ENCODE measurements at places on chromosomes 2 and 18. TPM values are rescaled to one million over a fixed set of nuclear protein-coding genes. Genes with fewer than 3 reads are reported as not detected.

GRCh38 chr2:196249860-196250259 is 78.5 kb upstream of the STK17B start:
- no peak for DNase-seq

DNA sequence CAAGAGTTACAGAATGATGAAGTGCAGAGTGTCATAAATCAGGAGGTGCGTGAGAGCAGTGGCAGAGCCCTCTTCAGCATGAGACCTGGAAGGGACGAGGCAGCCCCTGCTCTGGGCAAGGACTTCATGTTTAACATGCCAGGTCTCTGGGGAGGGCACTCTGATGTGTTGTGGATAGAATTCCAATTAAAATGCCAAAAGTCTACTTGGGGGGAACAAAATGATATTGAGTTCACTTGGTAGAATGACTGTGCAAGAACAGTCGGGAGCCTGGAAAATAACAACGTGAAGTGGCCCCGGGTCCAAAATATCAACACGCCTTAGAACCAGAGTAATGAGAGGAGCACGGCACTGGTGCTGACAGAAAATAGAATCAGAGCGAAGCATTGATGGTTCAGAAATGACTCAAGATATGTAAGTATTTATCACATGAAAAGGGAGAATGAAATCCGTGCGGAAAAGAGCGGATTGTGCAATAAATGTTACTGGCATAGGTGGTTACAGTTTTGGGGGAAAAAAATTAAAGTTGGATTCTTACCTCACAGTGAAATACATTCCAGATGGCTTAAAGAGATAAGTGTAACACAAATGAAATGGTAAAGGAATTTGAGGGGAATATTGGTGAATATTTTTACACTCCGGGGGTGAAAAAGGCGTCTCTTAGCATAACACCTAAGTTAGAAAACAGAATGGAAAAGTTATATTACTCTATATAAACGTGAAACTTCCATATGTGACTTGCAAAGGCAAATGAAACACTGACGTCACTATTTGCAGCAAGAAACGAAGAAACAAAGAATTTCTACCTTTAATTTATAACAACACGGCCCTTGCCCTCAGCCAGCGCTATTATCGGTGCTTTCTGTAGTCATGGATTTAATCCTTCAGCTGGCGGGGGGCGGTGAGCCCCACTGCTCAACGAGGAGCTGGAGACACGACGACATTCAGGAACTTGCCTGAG is 159.4 kb upstream of the TWIST2 start:
- DNase-seq, result no peak

DNA sequence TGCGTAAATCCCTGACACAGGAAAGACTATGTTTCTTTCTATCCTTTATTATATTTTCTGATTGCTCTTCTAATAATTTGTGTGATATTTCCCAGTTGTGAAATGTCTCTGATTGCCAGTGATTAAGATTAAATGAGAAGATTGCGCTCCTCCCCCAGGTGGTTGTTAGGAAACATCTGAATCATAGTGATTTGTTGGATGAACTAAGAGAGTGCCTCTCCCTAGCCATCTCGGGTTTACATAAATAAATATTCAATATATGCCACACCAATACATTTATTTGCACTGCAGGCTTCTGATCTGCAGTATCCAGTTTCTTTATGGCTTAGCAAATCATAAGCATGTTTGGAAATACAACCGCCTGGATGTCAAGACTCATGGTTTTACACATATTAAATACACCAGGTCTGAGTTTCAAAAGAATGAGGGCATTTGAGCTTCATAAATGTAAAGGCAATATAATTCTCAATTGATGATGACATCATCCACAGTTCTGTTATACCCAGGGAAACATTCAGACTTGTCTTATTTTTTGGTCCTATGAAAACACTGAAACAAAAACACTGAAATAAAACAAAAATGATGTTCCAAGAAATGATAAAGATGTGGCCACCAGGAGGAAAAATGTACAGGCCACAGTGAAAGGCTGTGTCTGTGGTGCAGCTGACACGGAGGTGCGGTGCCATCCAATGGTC is 826.7 kb upstream of the ACVR2A start:
- no peak for DNase-seq

- DNase-seq, result no peak
Measured at GRCh38 chr2:63663013-63663864, 74.5 kb downstream of the MDH1 start.

DNA sequence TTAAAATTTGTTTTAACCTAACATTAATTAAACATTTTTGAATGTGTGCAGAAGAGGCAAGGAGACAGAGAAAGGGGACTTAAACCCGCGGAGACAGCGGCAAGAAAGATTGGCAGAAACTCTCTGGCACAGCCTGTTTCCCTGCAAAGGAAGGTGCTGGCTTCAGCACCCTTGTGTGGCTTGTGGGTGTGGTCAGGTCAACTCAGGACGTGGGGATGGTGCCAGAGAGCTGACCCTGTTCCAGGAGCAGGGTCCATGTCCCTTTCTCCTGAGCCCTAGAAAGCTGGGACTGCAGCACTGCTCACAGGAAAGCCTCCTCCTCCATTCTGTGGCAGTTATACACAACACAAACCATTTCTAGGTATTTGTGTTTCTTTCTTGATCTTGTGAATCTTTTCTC is 176.2 kb upstream of the ST6GAL2 start:
- DNase-seq, result no peak

GRCh38 chr18:75418293-75419005 is 9.1 kb downstream of the SMIM21 start:
- no peak for DNase-seq

DNA sequence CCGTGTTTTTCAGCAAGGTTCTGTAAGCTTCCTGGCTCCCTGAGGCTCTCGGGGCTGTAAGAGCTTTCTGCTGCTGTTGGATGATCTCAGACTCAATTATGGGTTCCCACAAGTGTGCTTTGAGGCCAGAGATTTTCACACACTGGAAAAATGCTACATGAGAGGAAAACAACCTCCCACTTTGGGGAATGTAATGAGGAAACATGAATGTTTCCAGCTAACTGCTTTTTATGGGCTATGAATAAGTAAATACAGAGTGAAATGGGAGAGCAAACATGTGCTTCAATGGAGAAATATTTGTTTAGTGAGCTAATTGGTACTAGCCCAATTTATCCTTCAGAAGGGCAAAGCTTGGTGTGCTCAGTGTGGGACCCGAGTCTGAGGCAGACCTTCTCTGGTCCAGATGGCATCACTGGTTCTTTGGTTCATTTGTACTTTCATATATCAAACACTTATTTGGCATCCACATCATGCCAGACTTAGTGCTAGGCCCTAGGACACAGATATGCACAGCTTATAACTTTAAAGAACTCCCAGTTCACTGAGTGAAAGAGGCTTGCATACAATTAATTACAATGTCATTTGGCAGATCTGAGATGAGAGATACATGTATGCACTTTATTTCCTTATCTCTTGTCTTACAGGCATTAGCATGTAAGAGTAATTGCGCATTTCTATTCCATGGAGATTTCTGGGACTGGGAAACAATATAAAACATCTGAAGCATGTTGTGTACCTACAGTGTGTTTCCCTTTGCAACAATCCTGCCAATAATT is 248.8 kb downstream of the RDH14 start:
- DNase-seq, result peak; percentile 31

- DNase-seq, result no peak
Measured at GRCh38 chr2:225472161-225472560, 72.7 kb downstream of the NYAP2 start.

GRCh38 chr2:24181849-24182248 is 7.0 kb downstream of the FAM228A start:
- peak; percentile 36 for DNase-seq

GRCh38 chr2:104043864-104044263 is 810.1 kb upstream of the POU3F3 start:
- no peak for DNase-seq

GRCh38 chr18:9494778-9495331 is 19.5 kb downstream of the RALBP1 start:
- DNase-seq, result peak; percentile 21

- no peak for DNase-seq
Measured at GRCh38 chr2:237073552-237073951, 12.1 kb upstream of the COPS8 start.

- no peak for DNase-seq
Measured at GRCh38 chr18:37481072-37481471, 84.5 kb downstream of the CELF4 start.

- DNase-seq, result no peak
Measured at GRCh38 chr2:223042284-223042683, 9.7 kb upstream of the KCNE4 start.

DNA sequence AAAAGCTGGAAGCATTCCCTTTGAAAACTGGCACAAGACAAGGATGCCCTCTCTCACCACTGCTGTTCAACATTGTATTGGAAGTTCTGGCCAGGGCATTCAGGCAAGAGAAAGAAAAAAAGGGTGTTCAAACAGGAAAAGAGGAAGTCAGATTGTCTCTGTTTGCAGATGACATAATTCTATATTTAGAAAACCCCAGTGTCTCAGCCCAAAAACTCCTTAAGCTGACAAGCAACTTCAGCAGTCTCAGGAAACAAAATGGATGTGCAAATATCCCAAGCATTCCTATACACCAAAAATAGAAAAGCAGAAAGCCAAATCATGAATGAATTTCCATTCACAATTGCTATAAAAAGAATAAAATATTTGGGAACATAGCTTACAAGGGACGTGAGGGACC is 11.1 kb downstream of the SLC8A1 start:
- DNase-seq, result no peak

DNA sequence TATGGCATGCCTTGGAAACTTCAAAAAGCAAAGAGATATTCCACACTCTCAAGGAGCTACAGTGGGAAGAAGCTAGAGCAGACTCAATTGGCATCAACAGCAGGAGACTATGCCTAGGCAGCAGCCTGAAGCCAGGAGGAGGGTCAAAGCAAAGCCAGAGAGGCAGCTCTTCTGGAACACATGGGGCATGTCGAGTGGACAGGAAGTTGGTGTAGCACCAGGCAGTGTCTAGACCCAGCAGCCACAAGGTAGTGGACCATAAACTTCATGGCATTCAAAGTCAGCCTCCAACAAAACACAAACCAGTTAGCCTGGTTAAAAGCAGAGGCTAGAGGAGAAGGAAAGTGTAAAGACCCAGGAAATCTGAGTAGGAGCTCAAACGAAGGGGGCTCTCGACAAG is 311.2 kb upstream of the PKDCC start:
- DNase-seq, result no peak

GRCh38 chr18:24271381-24272228 is 126.0 kb downstream of the OSBPL1A start:
- peak; percentile 60 for DNase-seq

Gene TANC1
- polyA plus RNA-seq, result 54.5 TPM

Gene C18orf32
- 24.6 TPM for polyA plus RNA-seq

Gene NAB1
- polyA plus RNA-seq, result 62.6 TPM

Gene ANKRD30BL
- polyA plus RNA-seq, result 0.56 TPM

Gene RUFY4
- 0.23 TPM for polyA plus RNA-seq

Gene GALNT5
- 0.45 TPM for polyA plus RNA-seq

Gene AAK1
- 20.7 TPM for polyA plus RNA-seq

Measured in renal cortex interstitium (tissue), 15 donors.